ENCODE measurements at places on chromosomes 12 and 14.

DNA sequence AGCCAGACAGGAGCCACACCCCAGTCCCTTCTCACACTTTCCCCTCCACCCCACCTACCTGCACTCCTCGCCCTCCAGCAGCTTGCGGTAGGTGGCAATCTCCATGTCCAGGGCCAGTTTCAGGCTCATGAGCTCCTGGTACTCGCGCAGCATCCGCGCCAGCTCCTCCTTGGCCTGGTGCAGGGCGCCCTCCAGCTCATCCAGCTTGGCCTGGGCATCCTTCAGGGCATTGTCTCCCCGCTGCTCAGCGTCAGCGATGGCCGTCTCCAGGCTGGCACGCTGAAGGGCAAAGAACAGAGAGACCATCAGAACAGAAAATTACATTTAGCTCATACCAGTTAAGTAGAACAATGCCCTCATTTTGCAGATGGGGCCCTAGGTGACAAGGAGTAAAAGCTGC lies 5.5 kb downstream of the KRT74 start:
- no peak for DNase-seq

- no peak for DNase-seq
Observed at GRCh38 chr12:91690531-91690930, 455.1 kb downstream of the BTG1 start.

- peak; percentile 41 for DNase-seq
Observed at GRCh38 chr14:59332727-59333126, 132.5 kb downstream of the GPR135 start.

GRCh38 chr12:93000026-93000425 lies 70.9 kb upstream of the EEA1 start:
- no peak for DNase-seq

DNA sequence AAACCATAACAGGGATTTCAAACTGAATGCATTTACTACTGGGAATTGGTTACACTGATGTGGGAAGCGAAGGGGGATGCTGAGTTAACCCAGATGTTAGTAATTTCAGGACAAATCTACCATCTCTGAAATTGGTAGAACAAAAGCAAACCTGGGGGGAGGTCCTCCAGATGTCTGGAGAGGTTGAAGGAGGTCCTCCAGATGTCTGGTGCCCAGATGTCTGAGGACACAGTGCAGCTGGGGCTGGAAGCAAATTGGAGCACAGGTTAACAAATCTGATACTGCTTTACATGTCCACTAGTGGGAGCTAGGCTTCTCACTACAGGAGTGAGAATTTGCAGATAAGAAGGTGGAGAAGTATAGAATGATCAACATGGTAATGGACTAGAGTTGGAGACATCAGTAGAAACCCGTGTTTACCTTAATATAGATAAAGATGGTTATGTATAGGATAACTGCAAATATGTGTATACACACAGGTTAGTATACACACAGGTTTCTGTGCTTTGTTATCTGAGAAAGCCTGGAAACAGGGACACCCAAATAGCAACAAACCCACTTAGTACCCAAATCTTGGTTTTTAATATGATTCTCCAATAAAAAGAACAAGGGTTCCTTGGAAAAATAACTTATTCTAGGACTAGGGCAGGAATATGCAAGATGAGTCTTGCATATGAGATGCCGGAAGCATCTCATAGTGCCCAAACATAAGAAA lies 162.5 kb downstream of the C12orf50 start:
- DNase-seq = no peak

- DNase-seq = no peak
Observed at GRCh38 chr14:30045720-30046119, 118.1 kb upstream of the PRKD1 start.

GRCh38 chr12:19909418-19909817 lies 458.9 kb upstream of the PDE3A start:
- no peak for DNase-seq

GRCh38 chr12:4954621-4955354 lies 45.1 kb downstream of the KCNA1 start:
- no peak for DNase-seq

DNA sequence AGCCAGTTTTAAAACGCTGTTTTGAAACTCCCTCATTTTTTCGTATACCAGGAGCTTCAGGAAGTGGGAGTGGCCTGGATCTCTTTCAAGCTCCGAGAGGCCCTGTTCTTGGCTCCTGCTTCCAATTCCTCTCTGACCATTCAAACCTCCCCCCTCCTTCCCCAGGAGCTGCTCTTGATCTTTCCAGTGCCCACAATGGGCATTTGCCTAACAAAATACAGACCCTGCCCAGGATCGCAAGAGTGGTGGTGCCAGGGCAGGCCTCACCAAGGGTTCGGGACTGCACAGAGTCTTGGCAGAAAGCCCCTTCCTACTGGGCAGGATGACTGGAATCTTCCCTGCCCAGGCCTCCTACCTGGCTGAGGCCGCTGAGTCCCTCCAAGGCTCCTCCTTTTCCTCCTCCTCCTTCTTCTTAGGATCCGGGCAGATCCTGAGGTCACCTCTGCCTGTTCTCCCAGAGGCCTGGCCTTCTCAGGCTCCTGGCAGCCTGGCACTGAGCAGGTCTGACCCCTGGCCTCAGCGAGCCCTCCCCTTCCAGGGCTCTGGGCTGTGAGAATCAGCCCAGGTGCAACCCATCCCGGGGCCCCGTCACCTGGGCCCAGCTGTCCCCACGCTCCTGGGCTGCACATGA lies 46.9 kb upstream of the NOS1 start:
- DNase-seq = no peak

GRCh38 chr12:109169686-109170085 lies 53.3 kb downstream of the ACACB start:
- DNase-seq = no peak

- no peak for DNase-seq
Observed at GRCh38 chr12:2417481-2418160, 364.8 kb downstream of the CACNA1C start.

- DNase-seq = no peak
Observed at GRCh38 chr12:5026342-5026938, 17.2 kb upstream of the KCNA5 start.

- no peak for DNase-seq
Observed at GRCh38 chr14:68245146-68246073, 425.8 kb downstream of the RAD51B start.

DNA sequence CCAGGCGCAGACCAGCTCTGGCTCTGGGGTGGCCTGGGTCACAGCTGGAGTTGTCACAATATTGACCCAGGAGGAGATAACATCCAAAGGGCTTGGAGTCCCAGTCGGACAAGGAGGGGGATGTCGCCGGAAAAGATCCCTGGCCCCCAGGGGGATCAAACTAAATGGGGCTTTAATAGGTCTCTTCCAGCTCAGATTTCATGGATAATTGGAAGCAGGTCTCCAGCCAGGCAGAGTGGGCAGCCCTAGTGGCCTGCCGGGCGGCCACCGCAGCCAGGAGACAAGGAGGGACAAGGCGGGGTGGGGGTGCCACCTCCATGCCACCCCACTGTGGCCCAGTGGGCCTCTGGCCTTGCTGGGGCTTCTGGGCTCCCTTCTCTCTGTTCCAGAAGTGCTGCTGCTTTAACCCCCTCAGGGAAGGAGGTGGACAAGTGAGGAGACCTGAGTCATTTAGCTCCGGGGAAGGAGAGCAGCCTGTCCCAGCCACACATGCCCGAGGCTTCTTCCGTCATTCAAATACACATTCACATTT lies 23.1 kb upstream of the PGF start:
- DNase-seq = no peak

DNA sequence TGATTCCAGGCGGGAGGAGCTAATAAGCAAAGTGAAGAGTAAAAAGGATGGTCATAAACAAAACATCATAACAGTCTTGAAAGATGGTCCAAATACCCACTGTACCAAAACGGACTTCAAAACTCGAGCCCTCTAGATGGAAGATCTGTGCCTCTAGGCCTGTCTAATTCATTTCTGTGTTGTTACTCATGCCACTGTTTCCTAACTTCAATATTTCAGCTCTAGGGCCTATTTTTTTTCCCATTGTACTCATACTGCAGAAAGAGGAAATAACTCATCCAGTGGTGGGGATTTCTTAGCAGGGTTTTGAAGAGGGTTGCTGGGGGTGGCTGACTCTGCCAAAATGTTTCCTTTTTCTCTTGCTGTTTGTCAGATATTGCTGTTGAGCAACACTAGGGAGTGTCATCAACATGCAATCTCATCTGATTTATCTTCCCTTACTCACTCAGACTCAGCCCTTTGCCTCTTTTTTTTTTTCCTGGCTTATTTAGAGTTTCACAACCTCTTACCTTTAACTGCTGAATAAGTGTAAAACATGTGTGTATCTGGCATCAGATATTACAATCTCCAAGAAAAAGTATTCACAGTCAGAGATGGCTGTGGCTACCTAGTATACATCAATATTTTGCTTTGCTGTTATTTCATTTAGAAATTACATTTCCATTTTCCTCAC lies 189.6 kb downstream of the DUSP6 start:
- peak; percentile 91 for DNase-seq
